ENCODE measurements at places on chromosomes 11 and 22. TPM values are rescaled to one million over a fixed set of nuclear protein-coding genes. Genes with fewer than 3 reads are reported as not detected.

Gene TCN1
- total RNA-seq = 11.8 TPM

Gene GNG3
- total RNA-seq = 3.0 TPM

Gene KIAA1671
- 25.1 TPM for total RNA-seq

Gene RDX
- 105 TPM for total RNA-seq

Gene SSH3
- 29.1 TPM for total RNA-seq

Gene C11orf97
- not detected for total RNA-seq

Gene ZNF280B
- total RNA-seq = 3.2 TPM

Gene POTEH
- total RNA-seq = not detected

Gene PHF21A
- 57.6 TPM for total RNA-seq

Gene BTBD18
- total RNA-seq = not detected

Gene P2RY6
- total RNA-seq = 0.44 TPM

Gene UBQLNL
- 1.2 TPM for total RNA-seq
